ENCODE measurements at places on chromosomes 4 and X.

GRCh38 chr4:103907414-103907813, 187.6 kb upstream of the TACR3 start:
- DNase-seq, result no peak

DNA sequence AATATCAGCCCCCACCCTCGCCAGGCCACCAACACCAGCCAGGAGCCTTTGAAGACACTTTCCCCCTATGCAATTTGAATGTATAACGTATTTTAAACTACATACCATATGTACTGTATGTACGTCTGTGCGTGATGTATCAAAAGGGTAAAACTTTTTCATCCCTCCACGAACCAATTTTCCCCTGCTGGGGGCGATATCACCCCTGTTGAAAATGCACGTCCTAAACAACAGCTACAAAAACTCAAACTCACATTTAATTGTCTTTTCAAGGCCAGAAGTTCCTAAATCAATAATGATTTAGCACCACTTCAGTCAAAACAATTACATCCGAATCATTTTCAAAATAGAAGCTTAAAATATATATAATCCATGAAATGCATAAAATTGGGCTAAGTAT, 1.4 kb downstream of the VEGFD start:
- no peak for DNase-seq

DNA sequence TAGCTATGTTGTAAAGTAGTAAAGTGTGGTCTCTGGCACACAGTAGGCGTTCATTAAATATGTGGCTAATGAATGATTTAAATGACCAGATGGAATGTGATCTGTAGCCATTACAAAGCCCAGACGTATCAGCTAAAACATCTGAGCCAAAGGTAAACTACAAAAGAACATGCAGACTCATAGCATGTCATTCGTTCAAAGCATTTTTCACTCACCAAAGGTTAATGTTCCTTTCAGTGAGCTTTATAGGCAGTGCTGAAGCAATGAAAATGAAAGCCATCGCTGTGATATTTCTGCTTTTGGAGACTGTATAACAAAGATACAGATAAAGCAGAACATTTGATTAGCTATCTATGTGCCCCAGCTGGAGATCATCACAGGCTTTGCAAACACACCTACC, 50.5 kb downstream of the F9 start:
- no peak for DNase-seq

- DNase-seq, result no peak
Measured at GRCh38 chrX:1581132-1581531, 10.3 kb upstream of the AKAP17A start.

DNA sequence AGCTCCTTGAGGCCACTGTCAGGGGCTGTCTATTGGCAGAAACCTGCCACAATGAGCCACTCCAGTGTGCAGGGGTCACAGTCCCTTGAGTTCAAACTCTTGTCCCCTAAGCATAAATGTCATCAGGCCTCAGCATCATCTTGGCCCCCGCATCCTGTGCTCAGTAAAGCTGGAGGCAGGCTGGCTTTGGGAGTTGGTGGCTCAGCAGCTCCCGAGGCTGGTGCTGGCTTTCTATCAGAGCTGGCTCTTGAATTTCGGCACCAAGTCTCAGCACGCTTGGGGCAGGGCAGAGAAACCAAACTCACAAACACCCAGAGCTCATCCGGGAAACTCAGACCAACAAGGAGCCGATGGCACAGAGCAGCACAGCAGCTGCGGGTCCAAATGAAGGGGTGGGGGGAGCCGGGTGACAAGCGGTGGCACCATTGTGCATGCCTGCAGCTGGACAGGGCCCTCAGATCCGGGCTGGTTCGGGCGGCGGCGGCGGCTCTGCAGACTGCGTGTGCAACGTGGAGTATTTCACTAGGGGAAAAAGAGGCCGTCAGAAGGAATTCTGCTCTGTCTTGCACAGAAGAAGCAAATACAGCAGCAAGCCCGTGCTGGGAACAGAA, 75.5 kb downstream of the MTMR1 start:
- DNase-seq, result no peak

GRCh38 chr4:102036016-102036415, 245.5 kb downstream of the BANK1 start:
- no peak for DNase-seq

GRCh38 chr4:145716200-145716599, 36.3 kb downstream of the C4orf51 start:
- DNase-seq, result no peak

GRCh38 chr4:184343502-184344177, 126.0 kb upstream of the ENPP6 start:
- peak; percentile 74 for DNase-seq

DNA sequence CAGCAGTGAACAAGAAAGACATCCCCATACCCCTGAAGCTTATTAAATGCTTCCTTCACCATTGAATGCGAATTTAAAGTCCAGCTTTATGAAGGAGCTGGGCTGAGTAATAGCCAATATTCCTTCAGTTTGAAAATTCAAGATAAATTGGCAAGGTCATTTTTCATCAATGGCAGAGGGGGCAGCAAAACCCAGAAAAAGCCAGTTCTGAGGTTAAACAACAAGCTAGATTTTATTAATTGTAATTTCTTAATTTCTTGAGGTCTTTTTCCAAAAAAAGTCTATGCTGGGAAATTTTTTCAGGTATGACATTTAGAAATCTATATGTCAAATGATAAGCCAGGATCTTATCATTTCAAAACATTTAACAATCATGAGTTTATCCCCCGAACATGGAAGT, 808.9 kb downstream of the RPA4 start:
- no peak for DNase-seq
